ENCODE measurements at places on chromosomes 5 and 9. TPM values are rescaled to one million over a fixed set of nuclear protein-coding genes. Genes with fewer than 3 reads are reported as not detected.
A peak's percentile ranks its signal among the peaks of the same experiment; 100 is the strongest.

Gene GADD45G
- total RNA-seq: 10.8 TPM

Gene SPINK13
- 0.40 TPM for total RNA-seq

Gene KCNIP1
- 0.25 TPM for total RNA-seq

Gene SLC34A3
- total RNA-seq: not detected

Gene KCNV2
- total RNA-seq: not detected

Gene STC2
- total RNA-seq: 2.5 TPM

Gene POU5F2
- 0.94 TPM for total RNA-seq

Gene ZFP37
- total RNA-seq: 0.80 TPM

Gene FAM163B
- not detected for total RNA-seq

Gene TAF11L10
- total RNA-seq: not detected

Gene PIP5KL1
- total RNA-seq: 0.89 TPM

Gene PCDHA12
- total RNA-seq: not detected

Gene NEUROG1
- total RNA-seq: not detected

DNA sequence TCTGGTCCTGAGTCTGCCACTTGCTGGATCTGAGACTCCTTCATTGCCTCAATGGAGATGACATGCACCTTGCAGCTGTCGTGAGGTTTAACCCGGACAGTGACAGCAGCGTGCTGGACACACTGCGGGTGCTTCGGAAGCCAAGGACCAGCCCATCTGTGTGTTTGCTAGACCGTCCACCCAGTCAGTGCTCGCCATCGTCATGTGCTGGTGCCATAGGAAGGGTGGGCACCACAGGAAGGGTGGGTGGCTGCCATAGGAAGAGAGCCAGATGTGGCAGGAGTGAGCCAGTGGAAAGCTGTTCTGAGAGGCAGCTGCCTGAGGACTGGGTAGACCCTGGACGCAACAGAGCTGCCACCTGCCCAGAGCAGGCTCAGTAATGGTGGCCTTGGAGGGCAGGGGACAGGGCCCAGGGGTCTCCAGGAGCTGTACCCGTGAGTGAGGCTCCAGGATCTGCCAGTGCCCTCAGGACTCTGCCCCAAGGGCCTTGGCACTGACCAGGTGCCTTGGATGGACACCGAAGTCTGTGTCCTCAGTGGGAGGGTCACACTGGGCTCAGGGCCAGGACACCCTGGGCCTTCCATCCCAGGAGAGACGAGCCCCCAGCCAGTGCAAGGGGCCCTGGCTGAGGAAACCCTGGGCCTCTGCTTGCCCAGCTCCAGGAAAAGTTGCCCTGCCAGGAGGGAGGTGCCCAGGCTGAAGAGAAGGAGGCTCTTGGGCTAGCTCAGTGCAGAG, 21.8 kb downstream of the FLT4 start:
- H3K4me3 ChIP-seq: no peak overlapping the region
- H3K27ac ChIP-seq: no peak overlapping the region
- H3K27me3 ChIP-seq: no peaks in the 10 kb centered on the region
- no peak for DNase-seq
- H3K4me1 ChIP-seq: no peaks in the 10 kb centered on the region
- no peaks in the 10 kb centered on the region for H3K36me3 ChIP-seq

GRCh38 chr5:27011274-27011673, 27.1 kb downstream of the CDH9 start:
- H3K27ac ChIP-seq: no peak overlapping the region
- no peak for DNase-seq
- no peaks in the 10 kb centered on the region for H3K36me3 ChIP-seq
- H3K4me1 ChIP-seq: no peaks in the 10 kb centered on the region

DNA sequence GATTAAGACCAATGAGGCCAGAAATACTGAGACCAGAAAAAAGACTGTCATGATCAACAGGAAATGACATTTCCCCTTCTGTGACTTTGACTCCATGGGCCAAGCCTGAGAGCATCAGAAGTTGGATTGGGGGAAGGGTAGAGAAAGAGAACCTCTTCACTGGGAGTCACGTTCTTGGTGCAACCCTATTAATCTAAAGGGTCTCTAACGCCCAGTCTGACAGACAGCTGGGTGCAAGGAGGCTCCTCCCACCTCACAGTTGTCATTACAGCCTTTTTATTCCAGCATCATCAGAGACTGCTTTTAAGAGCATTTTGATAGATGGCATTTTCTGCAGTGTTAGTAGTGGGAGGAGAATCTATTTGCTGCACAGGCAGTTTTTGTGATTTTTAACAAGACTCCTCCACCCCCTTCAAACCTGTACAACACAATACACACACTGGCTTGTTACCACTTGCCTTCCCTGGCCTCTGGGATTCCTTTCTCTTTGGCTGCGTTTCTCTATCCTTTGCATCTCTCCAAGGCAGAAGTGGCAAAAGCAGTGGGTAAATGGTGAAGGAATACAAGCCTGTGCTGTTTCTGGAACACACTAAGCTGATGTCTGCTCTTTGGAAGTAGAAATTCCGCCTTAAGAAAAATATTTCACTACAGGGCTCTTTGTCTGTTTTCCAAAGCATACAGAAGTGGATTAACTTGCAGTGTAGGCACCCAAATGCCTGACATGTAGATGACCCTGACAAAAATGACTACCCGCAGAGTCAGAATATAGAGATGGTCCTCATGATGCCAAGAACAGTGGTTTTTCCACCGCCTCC, 310.4 kb upstream of the ZNF608 start:
- no peaks in the 10 kb centered on the region for H3K4me1 ChIP-seq
- no peaks in the 10 kb centered on the region for H3K36me3 ChIP-seq
- H3K27me3 ChIP-seq: no peaks in the 10 kb centered on the region
- H3K27ac ChIP-seq: no peak overlapping the region
- no peak overlapping the region for H3K4me3 ChIP-seq

DNA sequence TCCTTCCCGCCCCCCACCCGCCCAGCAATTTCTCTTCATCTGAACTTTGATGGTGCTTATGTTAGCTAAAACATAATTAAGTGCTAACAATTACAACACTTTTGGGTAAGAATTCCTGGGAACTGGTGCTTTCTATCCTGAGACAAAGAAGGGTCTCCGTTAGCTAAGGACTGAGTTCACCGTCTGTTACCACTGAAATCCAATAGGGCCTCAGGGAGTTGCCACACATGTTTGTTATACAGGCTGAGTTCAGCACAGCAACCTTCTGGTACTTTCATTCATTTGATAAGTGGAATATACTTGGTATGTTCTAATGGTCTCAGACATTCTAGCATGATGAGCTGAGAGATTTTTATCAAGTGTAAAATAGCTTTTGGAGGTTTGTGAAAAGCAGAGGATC, 437.9 kb downstream of the EFNA5 start:
- DNase-seq: no peak
- H3K27ac ChIP-seq: no peak overlapping the region
- no peaks in the 10 kb centered on the region for H3K27me3 ChIP-seq
- H3K4me3 ChIP-seq: no peak overlapping the region
- no peaks in the 10 kb centered on the region for H3K36me3 ChIP-seq

GRCh38 chr9:86034863-86035734, 64.3 kb downstream of the GOLM1 start:
- no peak overlapping the region for H3K27ac ChIP-seq
- H3K4me1 ChIP-seq: no peaks in the 10 kb centered on the region

- no peaks in the 10 kb centered on the region for H3K36me3 ChIP-seq
- H3K27ac ChIP-seq: no peak overlapping the region
- no peak overlapping the region for H3K4me3 ChIP-seq
- no peaks in the 10 kb centered on the region for H3K27me3 ChIP-seq
- DNase-seq: no peak
Measured at GRCh38 chr5:125455041-125455440, 708.6 kb upstream of the ZNF608 start.

GRCh38 chr5:126369995-126370731, 53.0 kb upstream of the GRAMD2B start:
- H3K27me3 ChIP-seq: no peaks in the 10 kb centered on the region
- H3K4me1 ChIP-seq: no peaks in the 10 kb centered on the region
- DNase-seq: no peak
- peak overlapping the region; percentile 94 for H3K27ac ChIP-seq
- H3K36me3 ChIP-seq: no peaks in the 10 kb centered on the region

DNA sequence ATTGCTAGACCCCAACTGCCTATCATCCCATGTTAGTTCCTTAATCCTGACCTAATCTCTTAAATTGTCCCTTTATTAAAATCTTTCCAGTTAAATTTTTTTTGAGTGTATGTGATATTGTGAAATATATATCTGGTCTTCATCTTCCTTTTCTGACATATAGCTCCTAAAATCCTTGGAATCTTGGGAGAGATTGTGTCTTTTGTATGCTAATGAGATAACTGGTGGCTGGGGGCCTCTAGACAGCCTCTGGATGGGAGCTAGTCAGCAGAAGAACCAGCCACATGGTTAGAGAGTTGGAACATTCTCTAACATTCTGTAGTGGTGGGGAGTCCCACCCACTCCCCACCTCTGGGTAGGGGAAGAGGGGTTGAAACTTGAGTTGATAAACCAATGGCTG, 3.7 kb upstream of the CCL19 start:
- H3K27ac ChIP-seq: no peak overlapping the region
- H3K4me3 ChIP-seq: no peak overlapping the region
- no peaks in the 10 kb centered on the region for H3K36me3 ChIP-seq

- H3K27me3 ChIP-seq: no peaks in the 10 kb centered on the region
- no peaks in the 10 kb centered on the region for H3K36me3 ChIP-seq
- DNase-seq: no peak
- no peaks in the 10 kb centered on the region for H3K4me1 ChIP-seq
- no peak overlapping the region for H3K27ac ChIP-seq
Measured at GRCh38 chr5:169745441-169746146, 108.5 kb downstream of the DOCK2 start.

GRCh38 chr5:74196233-74196632, 444.3 kb downstream of the ENC1 start:
- no peak overlapping the region for H3K27ac ChIP-seq
- no peaks in the 10 kb centered on the region for H3K36me3 ChIP-seq
- no peaks in the 10 kb centered on the region for H3K27me3 ChIP-seq
- no peaks in the 10 kb centered on the region for H3K4me1 ChIP-seq

DNA sequence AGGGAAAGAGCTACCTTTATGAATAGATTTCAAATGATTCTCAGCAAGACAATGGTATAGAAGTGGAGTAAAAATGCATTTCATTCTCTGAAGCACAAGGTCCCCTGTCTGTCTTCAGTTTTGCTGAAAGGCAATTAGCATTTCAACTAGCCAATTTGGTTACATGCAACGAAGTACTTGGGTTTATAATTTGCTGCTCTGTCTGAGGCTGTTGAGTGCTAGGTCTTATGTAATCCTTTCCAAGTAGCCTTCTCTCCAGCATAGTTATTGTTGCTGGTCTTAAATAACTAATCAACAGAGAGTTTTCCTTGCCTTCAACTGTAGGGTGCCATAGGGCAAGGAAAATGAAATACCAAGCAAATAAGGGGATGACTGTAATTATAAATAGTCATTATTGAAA, 4.5 kb downstream of the ADGRV1 start:
- no peaks in the 10 kb centered on the region for H3K36me3 ChIP-seq
- H3K4me3 ChIP-seq: no peak overlapping the region
- no peaks in the 10 kb centered on the region for H3K27me3 ChIP-seq
- no peaks in the 10 kb centered on the region for H3K4me1 ChIP-seq
- no peak for DNase-seq

GRCh38 chr5:134143431-134143830, 28.9 kb downstream of the TCF7 start:
- DNase-seq: peak; percentile 11
- H3K36me3 ChIP-seq: no peaks in the 10 kb centered on the region
- H3K27me3 ChIP-seq: no peaks in the 10 kb centered on the region
- no peak overlapping the region for H3K4me3 ChIP-seq

DNA sequence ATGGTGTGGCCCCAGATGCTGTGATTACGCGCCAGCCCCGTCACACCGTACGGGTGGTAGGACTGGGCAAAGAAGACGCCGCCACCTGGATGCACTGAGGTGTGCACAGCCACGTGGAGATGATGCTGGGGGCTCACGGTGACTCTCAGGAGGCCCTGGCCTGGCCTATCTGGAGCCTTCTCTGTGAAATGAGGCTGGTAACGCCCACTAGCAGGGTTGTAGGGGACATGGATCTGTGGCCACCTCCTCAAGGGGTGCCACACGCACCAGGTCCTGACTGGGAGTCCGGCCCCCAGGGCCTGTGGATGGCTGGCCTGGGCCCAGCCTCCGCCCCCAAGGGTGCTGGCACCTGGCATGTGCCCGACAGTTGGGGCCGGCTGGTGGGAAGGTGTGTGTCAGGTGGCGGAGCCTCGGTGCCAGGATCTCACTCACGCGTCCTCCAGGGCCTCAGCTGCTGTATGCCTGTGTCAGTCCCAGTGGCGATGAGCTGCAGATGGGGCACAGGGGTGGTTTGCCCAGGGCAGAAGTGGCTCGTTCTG, 32.4 kb downstream of the NEK6 start:
- DNase-seq: no peak
- H3K36me3 ChIP-seq: no peaks in the 10 kb centered on the region
- H3K27ac ChIP-seq: no peak overlapping the region
- H3K4me3 ChIP-seq: no peak overlapping the region
- no peaks in the 10 kb centered on the region for H3K27me3 ChIP-seq

GRCh38 chr5:135921388-135921787, 25.7 kb upstream of the IL9 start:
- no peak for DNase-seq
- no peaks in the 10 kb centered on the region for H3K27me3 ChIP-seq
- H3K36me3 ChIP-seq: no peaks in the 10 kb centered on the region
- no peak overlapping the region for H3K27ac ChIP-seq
- H3K4me3 ChIP-seq: no peak overlapping the region

DNA sequence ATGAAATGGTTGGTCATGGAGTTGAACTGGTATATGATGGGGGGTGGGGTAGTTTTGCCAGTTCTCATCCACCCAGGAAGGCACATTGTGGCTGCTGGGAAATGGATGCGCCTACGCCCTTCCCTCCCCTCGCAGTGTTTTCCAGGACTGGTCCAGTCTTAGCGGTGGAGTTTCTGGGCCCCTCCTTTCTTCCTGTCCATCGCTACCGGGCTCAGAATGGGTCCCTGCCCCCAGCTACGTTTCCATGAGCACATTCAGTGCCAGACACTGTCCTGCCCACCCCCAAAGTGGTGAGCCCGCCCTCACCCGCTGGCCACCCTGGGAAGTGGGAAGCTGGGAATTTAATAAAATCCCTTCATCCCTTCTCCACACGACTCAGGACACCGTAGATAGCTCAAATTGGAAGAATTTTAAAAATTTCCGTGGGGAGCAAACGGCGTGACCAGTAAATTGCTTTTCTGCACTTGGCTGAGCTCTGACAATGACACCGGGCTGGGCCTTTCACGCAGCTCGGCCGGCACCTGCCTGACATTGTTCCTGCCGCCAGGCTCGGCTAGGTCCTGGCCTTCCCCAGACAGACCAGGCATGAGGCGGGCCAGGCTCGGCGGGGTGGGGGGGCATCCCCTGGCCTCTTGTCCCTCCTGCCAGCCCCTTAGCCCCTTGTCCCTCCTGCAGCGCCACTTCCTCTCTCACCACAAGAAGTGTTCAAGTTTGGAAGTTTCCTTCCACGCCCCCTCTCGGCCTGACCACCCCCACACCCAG, 3.6 kb downstream of the FGF18 start:
- no peak for DNase-seq
- peaks cover 14% of the 10 kb centered on the region for H3K4me1 ChIP-seq
- H3K27ac ChIP-seq: no peak overlapping the region
- H3K4me3 ChIP-seq: no peak overlapping the region
- peaks cover 15% of the 10 kb centered on the region for H3K27me3 ChIP-seq

- no peaks in the 10 kb centered on the region for H3K4me1 ChIP-seq
- no peak overlapping the region for H3K4me3 ChIP-seq
- no peak overlapping the region for H3K27ac ChIP-seq
- H3K27me3 ChIP-seq: no peaks in the 10 kb centered on the region
Measured at GRCh38 chr9:120571443-120572257, 8.3 kb downstream of the CDK5RAP2 start.

- H3K36me3 ChIP-seq: no peaks in the 10 kb centered on the region
- no peak overlapping the region for H3K4me3 ChIP-seq
- H3K4me1 ChIP-seq: peaks cover 4% of the 10 kb centered on the region
- no peak overlapping the region for H3K27ac ChIP-seq
- DNase-seq: no peak
Measured at GRCh38 chr5:135545099-135545498, 9.3 kb upstream of the NEUROG1 start.

GRCh38 chr5:79053321-79053720, 16.2 kb downstream of the DMGDH start:
- no peak overlapping the region for H3K4me3 ChIP-seq
- DNase-seq: no peak
- no peaks in the 10 kb centered on the region for H3K36me3 ChIP-seq
- H3K27me3 ChIP-seq: no peaks in the 10 kb centered on the region
